Glutamatergic neuron (in vitro differentiated cells): ENCODE measurements at places on chromosomes 12 and 14.
A peak's percentile ranks its signal among the peaks of the same experiment; 100 is the strongest.

- no peak overlapping the region for H3K27ac ChIP-seq
- no peaks in the 10 kb centered on the region for H3K4me1 ChIP-seq
- no peak overlapping the region for H3K4me3 ChIP-seq
- H3K36me3 ChIP-seq, result no peaks in the 10 kb centered on the region
- no peak for DNase-seq
- peaks cover 42% of the 10 kb centered on the region for H3K27me3 ChIP-seq
Measured at GRCh38 chr12:53944907-53945847, 6.5 kb downstream of the HOXC13 start.

GRCh38 chr12:19867151-19867550, 427.9 kb downstream of the AEBP2 start:
- H3K36me3 ChIP-seq, result no peaks in the 10 kb centered on the region
- no peak for DNase-seq
- no peak overlapping the region for H3K4me3 ChIP-seq
- H3K4me1 ChIP-seq, result no peaks in the 10 kb centered on the region

DNA sequence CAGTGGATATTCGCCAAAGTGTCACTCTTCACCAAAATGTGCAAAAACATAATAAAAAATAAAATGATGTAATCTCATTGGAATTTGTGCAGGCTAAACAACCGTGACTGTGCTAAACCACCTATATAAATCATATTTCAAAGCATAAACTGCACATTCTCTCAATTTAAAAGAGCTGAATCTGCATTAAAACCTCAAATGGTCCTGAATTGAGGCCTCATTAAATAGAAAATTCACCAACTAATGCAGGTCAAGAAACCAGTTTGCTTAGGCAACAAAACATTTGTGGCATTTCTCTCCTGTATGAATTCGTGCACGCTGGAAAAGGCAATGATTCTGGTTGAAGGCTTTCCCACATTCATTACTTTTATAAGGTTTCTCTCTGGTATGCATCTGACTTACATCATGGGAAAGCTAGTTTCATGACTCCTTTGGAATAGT, 80.1 kb upstream of the IFNG-AS1 start:
- no peaks in the 10 kb centered on the region for H3K4me1 ChIP-seq
- H3K4me3 ChIP-seq, result no peak overlapping the region
- H3K27ac ChIP-seq, result no peak overlapping the region
- peaks cover 1% of the 10 kb centered on the region for H3K27me3 ChIP-seq

DNA sequence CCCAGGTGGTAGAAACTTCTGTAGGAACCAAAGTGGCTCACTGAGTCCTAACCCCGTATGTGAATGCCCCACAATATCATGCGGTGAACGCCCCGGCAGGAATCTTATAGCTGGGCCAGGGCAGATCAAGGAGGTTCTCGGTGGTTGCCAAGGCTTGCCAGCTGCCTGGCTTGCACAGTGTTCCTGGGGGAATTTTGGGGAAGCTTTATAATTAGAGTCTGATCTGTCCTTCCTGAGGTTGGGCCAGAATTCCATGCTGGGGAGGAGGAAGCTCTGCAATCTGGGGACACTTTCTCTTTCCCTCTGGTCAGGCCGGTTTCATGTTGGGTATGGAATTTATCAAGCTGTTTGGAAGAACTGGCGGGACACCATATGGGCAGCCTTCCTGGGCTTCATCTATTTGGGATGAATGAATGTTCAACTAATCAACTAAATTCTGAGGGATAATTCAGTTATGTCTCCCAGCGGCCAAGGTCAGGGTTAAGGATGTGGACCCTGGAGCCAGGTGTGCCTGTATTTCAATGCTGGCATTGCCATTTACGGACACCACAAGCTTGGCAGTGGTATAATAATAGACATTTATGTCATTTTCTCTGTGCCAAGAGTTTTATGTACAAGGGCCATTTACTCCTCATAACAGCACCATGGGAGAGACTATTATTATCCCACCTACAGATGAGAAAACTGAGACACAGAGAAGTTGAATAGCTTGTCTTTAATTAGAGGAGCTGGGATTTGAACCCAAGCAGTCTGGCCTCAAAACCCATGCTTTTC, 54.3 kb downstream of the SVOP start:
- H3K27ac ChIP-seq, result no peak overlapping the region
- H3K4me3 ChIP-seq, result no peak overlapping the region

- no peaks in the 10 kb centered on the region for H3K27me3 ChIP-seq
- H3K27ac ChIP-seq, result no peak overlapping the region
- no peaks in the 10 kb centered on the region for H3K36me3 ChIP-seq
- no peak for DNase-seq
Measured at GRCh38 chr12:58008634-58009033, 67.3 kb downstream of the ATP23 start.

DNA sequence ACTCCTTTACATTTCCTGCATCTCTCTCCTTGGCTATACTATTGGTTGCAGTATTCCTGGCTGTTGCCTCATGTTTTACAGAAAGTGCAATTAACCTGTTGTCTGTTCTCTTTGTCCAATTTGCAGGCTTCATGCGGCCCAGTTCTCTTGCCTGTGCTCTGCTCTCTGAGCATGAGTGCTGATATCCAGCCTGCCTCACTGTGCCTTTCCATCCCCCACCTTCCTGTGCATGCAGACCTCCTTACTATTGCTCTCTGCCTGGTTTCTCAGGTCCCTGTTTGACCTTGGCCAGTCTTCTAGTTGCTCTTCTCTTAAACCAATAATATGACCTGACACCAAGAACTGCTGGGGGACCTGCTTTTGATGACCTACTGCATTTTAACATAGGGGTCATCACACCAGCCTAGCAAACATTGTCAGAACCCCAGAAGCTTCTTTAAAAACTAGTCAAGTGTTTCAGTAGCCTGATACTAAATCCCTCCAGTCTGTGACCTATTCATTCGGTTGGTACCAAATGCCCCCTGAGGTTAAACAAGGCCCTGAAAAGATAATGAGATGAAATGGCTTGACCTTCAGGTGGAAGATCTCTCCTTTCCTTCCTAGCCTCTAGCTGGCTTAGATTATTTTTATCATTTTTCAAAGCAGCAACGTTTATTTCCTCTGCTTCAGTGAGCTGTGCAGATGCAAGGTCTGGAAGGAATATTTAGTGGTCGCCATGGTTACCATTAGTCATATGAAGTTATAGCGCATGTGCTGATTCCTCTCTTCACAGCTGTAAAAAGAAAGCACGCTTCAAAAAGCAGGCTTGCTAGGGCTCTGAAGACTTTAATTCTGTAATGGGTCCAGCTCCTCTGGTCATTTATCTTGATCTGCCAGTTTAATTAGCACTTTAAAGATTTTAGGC, 216.5 kb downstream of the PHLDA1 start:
- peaks cover 3% of the 10 kb centered on the region for H3K27me3 ChIP-seq
- H3K4me3 ChIP-seq, result no peak overlapping the region
- no peak for DNase-seq
- peaks cover 5% of the 10 kb centered on the region for H3K36me3 ChIP-seq
- peak overlapping the region; percentile 39 for H3K27ac ChIP-seq

GRCh38 chr14:90495357-90496276, 98.8 kb downstream of the CALM1 start:
- peaks cover 8% of the 10 kb centered on the region for H3K27me3 ChIP-seq
- H3K27ac ChIP-seq, result no peak overlapping the region
- DNase-seq, result no peak
- no peaks in the 10 kb centered on the region for H3K36me3 ChIP-seq

- H3K27me3 ChIP-seq, result peaks cover 2% of the 10 kb centered on the region
- H3K4me3 ChIP-seq, result peak within 1 kb of the TSS; percentile 92
- H3K36me3 ChIP-seq, result no peaks in the 10 kb centered on the region
- DNase-seq, result peak; percentile 99
- H3K27ac ChIP-seq, result peak within 1 kb of the TSS; percentile 95
- H3K4me1 ChIP-seq, result peaks cover 29% of the 10 kb centered on the region
Measured at GRCh38 chr12:51424662-51425539, at the start of gene SLC4A8. Gene SLC4A8, plus strand, starts transcription at chr12:51424831. Its CDS starts 157 bp downstream, at chr12:51424988.

GRCh38 chr12:105935106-105935505, 203.6 kb downstream of the NUAK1 start:
- H3K27me3 ChIP-seq, result peaks cover 7% of the 10 kb centered on the region
- no peak overlapping the region for H3K27ac ChIP-seq
- H3K4me1 ChIP-seq, result no peaks in the 10 kb centered on the region
- DNase-seq, result no peak
- no peaks in the 10 kb centered on the region for H3K36me3 ChIP-seq

GRCh38 chr14:61675291-61675690, 20.0 kb upstream of the HIF1A start:
- H3K27me3 ChIP-seq, result peaks cover 4% of the 10 kb centered on the region
- H3K36me3 ChIP-seq, result no peaks in the 10 kb centered on the region
- peaks cover 7% of the 10 kb centered on the region for H3K4me1 ChIP-seq
- H3K4me3 ChIP-seq, result no peak overlapping the region
- no peak overlapping the region for H3K27ac ChIP-seq

DNA sequence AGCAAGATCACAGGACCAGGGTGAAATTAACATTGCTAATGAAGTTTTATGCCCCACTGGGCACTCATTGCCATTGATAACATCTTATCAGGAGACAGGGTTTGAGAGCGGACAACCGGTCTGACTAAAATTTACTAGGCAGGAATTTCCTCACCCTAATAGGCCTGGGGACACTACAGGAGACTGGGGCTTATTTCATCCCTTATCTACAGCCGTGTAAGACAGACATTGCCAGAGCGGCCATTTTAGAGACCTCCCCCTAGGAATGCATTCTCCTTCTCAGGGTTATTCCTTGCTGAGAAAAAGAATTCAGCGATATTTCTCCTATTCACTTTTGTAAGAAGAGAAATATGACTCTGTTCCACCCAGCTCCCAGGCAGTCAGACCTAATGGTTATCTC, 8.3 kb downstream of the OR4K17 start:
- peaks cover 3% of the 10 kb centered on the region for H3K27me3 ChIP-seq
- no peak overlapping the region for H3K4me3 ChIP-seq
- H3K36me3 ChIP-seq, result peaks cover 12% of the 10 kb centered on the region
- no peak overlapping the region for H3K27ac ChIP-seq
- DNase-seq, result no peak
